Fibroblast of the conjunctiva (primary cell): ENCODE measurements at places on chromosomes 5 and 9.

DNA sequence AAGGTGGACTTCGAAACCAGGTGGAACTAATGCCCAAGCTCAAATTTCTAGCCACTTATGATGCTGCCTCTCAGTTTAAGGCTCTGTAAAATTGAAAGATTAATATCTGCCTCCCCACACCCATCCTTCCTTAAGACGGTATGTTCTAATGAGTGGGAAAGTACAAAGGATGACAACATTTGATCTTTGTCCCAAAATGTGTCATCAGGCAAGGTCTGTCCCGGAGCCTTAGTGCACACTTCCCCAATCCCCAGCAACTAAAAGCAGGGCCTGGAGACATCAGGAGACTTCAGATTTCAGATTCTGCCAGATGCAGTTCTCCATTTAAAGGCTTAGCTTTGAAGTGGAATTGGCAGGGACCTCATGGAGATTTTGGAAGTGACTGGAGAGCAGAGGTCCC, 316.5 kb downstream of the ASTN2 start:
- DNase-seq, result no peak

GRCh38 chr5:133478199-133478985, 133.9 kb downstream of the FSTL4 start:
- DNase-seq, result no peak

DNA sequence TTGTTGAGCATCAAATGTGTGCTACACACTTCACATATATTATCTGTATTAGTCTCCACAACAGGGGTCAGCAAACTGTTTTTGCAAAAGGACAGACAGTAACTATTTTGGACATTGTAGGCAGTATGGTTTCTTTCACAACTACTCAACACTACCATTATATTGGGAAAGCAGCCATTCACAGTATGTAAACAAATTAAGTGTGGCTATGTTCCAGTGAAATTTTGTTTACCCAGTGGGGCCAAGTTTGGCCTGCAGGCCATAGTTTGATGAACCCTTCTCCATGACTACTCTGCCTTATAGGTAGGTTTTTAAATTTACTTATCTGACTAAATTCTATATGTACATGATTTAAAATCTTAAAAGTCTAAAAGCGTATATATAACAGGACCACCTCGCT, 13.0 kb upstream of the FAM151B start:
- no peak for DNase-seq

DNA sequence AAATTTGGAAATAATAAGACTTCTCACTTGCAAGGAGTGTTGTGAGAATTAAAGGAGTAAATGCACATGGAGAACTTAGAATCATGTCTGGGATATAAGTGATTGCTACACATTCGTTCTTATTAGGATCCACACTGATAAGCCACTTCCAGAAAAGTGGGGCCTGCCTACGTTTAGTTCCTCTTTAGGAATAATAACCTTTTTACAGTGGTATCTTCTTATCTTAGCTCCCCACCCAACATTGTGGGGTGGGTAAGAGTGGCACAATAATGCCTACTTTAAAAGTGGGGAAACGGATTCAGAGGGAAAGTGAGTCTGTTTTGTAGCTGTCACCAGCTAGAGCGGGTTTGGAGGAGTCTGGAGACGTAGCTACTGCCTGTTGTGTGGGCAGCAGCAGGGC, 16.0 kb downstream of the DOCK2 start:
- DNase-seq, result no peak
